Suprapubic skin (tissue), 4 donors: ENCODE measurements at places on chromosomes 12 and 14. TPM values are rescaled to one million over a fixed set of nuclear protein-coding genes. Genes with fewer than 3 reads are reported as not detected.

DNA sequence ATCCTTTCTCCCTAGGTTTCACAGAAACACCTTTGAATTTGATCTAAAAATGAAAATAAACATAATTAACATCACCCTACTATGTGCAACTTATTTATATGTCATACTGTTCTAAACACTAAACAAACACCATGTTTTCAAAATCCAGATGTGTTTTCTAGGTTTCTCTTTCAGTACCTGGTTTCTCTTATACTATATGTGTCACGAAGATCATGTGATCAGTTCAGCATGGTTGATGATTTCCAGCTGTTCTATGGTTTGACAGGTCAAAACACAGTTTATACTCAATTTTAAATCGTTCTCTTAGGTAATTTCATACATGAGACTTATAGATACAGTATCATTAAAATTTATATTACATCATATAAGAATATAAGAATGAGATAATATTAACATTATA lies 373.1 kb downstream of the SOX5 start:
- DNase-seq = no peak
- H3K36me3 ChIP-seq = no peaks in the 10 kb centered on the region
- no peaks in the 10 kb centered on the region for H3K4me1 ChIP-seq
- no peaks in the 10 kb centered on the region for H3K27me3 ChIP-seq
- no peak overlapping the region for H3K4me3 ChIP-seq

GRCh38 chr14:92607702-92608429 lies 94.3 kb downstream of the RIN3 start:
- no peak for DNase-seq
- peaks cover 4% of the 10 kb centered on the region for H3K4me1 ChIP-seq

- H3K27ac ChIP-seq = no peak overlapping the region
- H3K36me3 ChIP-seq = no peaks in the 10 kb centered on the region
- H3K4me3 ChIP-seq = no peak overlapping the region
- no peak for DNase-seq
- H3K4me1 ChIP-seq = peaks cover 5% of the 10 kb centered on the region
Observed at GRCh38 chr14:22412926-22413411, 176.1 kb downstream of the DAD1 start.

- no peak overlapping the region for H3K27ac ChIP-seq
- peaks cover 6% of the 10 kb centered on the region for H3K36me3 ChIP-seq
- H3K27me3 ChIP-seq = no peaks in the 10 kb centered on the region
- H3K4me3 ChIP-seq = no peak overlapping the region
Observed at GRCh38 chr12:110199339-110200123, 75.4 kb downstream of the IFT81 start.

Gene GPN3
- total RNA-seq = 17.1 TPM

Gene CD69
- total RNA-seq = 1.4 TPM

Gene BIN2
- total RNA-seq = 0.68 TPM
